ENCODE measurements at places on chromosomes 7 and 10.

GRCh38 chr10:52986125-52986524 is 213.5 kb upstream of the MBL2 start:
- no peak for DNase-seq

DNA sequence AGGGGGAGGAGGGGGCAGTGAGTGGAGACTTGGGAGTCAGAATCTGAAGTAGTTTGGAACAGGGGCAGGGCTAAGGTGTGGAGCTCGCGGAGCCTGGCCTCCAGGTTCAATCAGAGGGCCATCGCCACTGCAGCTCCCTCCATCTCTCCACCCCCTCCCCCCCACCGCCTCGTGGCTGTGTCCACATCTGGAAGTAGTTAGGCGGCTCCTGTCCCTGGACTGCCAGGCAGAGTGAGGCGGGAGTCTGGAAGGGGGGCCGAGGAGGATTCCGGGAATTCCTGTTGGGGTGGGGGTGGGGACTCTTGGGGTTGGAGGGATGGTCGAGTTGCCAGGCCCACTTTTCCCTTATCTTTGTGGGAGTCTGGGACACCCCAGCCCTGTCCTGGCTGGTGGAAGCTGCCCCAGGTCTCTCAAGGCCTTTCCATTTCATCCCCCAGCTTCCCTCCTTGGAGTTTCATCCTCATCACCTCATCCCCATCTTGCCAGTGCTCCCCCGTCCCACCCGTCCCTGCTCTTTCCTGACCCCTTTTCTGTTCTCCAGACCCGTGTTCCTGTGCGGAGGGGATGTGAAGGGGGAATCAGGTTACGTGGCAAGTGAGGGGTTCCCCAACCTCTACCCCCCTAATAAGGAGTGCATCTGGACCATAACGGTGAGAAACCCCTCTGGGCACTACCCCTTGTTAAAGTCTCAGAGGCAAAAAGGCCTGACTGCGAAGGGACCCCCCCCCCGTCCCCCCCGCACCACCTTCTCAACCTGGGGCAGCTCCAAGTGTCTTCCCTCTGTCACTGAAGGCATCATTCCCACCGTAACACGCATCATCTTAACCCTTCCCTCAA is 944 bp downstream of the PCOLCE start:
- peak; percentile 97 for DNase-seq

- DNase-seq: no peak
These were observed 58.0 kb upstream of the ZPBP start for GRCh38 chr7:50151001-50151400.

GRCh38 chr7:92674379-92674778 is 84.2 kb upstream of the FAM133B start:
- no peak for DNase-seq

DNA sequence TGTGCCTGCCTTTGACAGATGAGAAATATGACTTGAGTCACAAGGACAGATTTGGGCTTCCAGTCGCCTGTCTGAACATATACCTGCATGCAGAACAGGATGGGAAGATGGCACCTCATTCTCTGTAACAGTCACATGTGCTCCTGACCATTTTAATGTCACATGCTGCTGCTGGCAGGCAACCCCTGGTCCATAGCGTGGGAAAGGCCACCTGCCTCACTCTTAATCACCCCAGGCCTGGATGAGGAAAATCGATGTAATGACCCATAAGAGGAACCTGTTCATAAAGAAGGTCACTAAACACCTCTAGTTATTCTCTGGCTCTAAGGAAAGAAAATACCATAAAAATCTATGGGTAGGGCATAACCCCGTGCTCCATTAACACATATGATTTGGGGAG is 110.2 kb downstream of the GFRA1 start:
- DNase-seq: no peak

DNA sequence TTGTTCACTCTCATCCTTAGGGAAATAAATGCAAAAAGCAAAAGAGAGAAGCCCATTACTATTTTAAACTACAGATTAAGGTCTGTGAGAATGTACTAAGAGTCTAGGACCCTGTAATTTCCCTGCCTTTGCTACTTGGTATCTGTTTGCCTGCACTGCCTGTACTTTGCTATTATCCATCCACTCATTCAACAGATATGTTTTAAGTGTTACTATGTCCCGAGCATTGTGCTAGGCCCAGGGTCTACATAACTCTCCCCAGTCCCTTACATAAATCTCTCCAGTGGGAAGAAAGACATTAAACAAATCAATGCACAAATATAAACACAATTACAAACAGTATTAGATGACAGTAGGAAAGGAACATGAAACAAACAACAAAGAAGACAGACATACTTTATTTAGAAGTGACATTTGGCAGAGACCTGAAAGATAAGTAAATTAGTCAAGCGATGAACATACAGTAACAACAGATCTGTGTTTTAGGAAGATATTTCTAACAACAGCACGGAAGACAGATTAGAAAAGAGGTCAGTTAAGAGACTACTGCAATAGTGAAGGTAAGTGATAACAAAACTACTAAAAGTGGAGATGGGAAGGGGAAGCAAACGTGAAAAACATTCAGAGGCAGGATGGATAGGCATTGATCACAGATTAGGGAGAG is 30.0 kb downstream of the ZNF800 start:
- no peak for DNase-seq

DNA sequence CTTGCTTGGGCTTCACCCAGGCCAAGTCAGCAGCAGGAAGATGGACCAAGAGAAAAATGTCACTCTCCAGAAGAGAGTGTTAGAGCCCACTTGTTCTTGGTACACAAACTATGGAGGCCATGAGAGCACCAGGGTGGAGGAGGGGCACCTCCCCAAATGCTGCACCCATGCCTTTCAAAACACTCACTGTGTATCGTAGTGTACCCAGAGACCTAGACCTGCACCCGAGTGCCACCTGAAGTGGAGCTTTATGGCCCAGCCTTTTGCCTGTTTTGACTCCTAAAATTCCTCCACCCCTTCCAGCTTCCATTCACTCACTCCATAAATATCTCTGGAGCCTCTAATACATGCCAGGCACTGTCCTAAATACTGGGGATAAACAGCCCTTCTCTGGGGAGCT is 5.0 kb downstream of the SFTPD start:
- no peak for DNase-seq

- DNase-seq: peak; percentile 11
These were observed 368.7 kb downstream of the AUTS2 start for GRCh38 chr7:69966766-69967591.

- DNase-seq: no peak
These were observed 5.6 kb downstream of the CAMK2G start for GRCh38 chr10:73868655-73869195.

DNA sequence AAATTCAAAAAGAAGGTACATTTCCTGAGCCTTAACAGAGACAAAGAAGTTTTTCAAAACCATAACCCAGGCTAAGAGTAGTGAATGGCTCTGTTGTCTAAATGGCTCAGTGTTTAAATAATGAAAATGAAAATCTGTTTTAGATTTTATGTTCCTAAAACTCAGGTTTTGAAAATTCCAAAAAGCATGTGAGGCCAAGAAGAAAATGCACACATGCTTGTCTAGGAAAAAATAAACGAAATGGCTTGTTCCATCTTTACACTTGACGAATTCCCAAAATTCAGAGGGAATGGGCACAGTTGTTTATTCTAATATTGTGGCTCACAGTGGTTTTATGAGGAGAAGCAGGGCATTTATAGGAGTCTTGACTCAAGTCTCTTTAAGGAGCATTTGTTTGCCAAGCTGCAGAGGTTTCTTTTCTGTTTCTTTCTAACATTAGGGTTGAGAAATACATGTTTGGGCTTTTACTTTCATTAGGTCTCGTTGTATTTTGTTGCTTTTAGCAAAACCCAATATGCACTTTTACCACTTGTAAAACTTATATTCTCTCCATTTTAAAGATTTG is 527.6 kb upstream of the ANKRD30A start:
- DNase-seq: no peak

DNA sequence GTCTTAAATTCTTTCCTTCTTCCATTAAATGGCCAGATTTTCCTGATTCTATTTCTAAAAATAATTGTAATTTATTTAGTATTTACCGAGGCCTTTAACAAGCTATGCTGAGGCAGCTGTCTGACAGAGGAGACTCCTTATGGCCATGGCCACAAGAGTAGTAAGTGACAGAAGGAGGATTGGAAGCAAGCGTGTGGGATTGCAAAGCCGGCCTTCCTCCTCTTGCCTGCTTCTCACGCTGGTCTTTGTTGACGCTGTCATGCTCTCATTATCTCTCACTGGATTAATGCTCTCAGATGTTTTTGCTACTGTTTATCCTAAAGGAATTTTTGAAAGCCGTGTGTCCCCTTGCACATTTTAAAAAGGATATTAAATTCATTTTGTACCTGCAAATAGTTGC is 546.3 kb downstream of the SDK1 start:
- no peak for DNase-seq

GRCh38 chr7:30285536-30286284 is 1.3 kb downstream of the ZNRF2 start:
- peak; percentile 42 for DNase-seq

DNA sequence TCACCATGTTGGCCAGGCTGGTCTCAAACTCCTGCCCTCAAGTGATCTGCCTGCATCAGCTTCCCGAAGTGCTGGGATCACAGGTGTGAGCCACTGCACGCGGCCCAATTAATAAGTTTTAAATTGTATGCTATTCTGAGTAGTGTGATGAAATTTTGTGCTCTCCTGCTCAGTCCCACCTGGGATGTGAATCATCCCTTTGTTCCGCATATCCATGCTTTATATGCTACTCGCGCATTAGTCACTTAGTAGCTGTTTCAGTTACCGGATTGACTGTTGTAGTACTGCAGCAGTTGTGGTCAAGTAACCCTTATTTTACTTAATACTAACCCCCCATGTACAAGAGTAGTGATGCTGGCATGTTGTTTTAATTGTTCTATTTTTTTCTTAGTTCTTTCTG is 47.3 kb upstream of the OIT3 start:
- DNase-seq: peak; percentile 75

- DNase-seq: peak; percentile 2
These were observed 35.4 kb upstream of the ZNF107 start for GRCh38 chr7:64630496-64630895.

DNA sequence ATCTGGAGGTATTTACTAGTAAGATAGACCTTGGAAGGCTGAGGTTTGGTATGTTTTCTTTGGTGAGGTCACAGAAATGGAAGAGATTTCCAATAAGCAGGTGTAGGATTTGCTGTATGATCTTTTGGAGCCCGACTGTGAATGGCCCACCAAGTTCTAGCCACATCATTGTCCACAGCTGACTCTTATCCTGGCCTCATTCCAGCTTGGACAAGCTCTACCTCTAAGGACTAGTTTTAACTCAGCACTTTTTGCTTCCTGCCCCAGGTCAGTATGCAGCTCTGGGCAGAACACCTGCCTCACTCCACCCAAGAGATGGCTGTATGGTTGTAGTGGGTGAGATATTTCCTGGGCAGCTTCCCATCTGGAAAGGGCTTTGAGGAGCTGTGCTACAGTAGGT is 6.1 kb upstream of the CPA4 start:
- DNase-seq: peak; percentile 10

GRCh38 chr10:44385696-44386441 is 972 bp upstream of the CXCL12 start:
- peak; percentile 17 for DNase-seq

- peak; percentile 49 for DNase-seq
These were observed 18.9 kb downstream of the NCAPG2 start for GRCh38 chr7:158685693-158686092.

DNA sequence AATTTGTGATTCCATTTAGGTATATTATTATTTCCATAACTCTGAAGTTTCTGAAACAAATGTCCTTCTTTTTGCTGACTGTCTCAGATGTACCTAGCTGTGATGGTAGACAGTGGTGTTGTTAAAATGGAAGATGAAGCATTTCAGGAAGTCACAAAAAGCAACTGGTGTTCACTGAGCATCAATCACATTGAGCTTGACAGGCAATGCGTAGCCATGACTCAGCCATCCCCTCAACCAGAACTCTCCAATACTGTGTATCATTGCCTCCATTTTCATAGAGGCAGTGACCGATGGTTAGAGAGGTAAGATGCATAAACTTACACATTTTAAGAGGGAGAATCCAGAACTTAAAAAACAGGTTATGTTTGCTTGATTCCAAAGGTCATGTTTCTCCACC is 434.0 kb downstream of the INHBA start:
- DNase-seq: no peak

DNA sequence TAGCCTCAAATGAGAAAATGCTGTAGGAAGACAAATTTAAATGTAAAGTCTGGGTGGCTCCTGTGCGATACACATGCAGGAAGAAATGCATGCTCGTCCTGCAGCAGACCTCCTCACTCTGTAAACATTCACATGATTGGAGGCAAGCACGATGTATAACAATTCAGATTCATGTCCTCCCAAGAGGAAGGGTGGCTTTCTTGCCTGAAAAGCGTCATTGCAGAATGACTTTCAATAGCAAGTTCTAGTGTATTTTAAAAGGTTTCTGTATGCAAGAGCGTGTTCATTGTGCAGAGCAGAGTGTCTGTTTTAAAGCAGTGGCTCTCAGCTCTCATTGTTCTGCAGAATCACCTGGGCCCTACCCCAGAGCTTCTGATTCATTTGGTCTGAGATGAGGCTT is 170.3 kb upstream of the CELF2 start:
- DNase-seq: no peak

DNA sequence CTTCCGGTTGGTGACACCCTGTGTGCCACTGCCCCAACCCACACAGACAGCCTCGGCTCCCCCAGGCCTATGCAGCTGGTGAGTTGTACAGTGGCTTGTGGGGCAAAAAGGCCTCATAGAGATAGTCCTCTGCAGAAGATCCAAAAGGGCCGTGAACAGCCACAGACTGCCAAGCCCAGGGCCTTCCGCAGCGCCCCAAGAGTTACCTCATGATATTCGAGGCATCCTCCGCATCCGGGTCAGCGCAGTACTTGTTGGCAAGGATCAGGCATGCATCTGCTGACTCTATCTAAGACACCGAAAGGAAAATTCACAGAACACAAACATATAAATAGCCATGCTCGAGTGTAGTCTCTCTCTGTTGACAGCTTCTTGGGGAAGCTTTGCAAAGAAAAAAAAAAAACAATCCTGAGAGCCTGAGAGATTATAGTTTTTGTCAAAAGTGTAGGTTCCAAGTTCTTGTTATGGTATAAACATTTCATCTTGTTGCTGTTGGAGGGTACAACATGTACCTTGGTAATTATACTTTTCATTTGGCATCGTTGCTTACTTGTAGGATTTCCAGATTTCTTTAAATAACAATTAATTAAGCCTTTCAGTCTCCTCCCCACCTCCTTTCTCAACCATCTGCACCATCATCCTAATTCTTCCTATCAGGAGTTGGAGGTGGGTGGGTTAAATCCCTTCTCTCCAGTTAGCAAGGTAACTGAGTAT is 553.0 kb downstream of the KCNMA1 start:
- no peak for DNase-seq

DNA sequence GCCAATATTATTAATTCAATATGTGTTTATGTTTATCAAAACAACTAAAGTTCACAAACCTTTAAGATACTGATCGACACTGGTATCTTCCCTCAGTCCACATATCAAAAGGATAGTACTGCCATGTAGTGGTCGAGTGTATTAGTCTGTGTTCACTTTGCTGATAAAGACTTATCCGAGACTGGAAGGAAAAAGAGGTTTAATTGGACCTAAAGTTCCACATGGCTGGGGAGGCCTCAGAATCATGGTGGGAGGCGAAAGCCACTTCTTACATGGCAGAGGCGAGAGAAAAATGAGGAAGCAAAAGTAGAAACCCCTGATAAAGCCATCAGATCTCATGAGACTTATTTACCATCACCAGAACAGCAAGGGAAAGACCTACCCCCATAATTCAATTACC is 325.4 kb upstream of the PHF14 start:
- DNase-seq: no peak

- DNase-seq: peak; percentile 81
These were observed 13.5 kb upstream of the STK17A start for GRCh38 chr7:43569424-43569823.

Measured in fibroblast of skin of right biceps (primary cell).